ENCODE measurements at places on chromosomes 3 and 15.

GRCh38 chr15:94380798-94381197 lies 149.4 kb downstream of the MCTP2 start:
- no peak for DNase-seq

DNA sequence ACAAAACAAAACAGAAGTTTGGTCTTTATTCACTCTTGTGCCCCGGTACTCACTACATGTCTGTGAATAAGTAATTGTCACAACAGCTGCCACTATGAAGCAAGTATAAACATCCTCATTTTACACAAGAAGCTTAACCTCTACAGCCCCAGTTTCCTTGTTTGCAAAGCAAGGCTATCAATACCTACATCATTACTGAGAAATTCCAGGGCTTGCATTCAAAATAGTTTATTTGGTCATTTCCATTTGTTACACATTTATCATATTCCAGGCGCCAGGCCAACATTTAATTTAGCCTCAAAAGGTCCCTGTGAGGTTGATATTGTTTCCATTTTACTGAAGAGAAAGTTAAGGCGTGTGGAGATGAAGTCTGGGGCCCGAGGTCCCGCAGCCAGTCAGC lies 161.4 kb upstream of the LRTM1 start:
- peak; percentile 14 for DNase-seq

GRCh38 chr3:22361521-22361920 lies 610.5 kb upstream of the ZNF385D start:
- no peak for DNase-seq

DNA sequence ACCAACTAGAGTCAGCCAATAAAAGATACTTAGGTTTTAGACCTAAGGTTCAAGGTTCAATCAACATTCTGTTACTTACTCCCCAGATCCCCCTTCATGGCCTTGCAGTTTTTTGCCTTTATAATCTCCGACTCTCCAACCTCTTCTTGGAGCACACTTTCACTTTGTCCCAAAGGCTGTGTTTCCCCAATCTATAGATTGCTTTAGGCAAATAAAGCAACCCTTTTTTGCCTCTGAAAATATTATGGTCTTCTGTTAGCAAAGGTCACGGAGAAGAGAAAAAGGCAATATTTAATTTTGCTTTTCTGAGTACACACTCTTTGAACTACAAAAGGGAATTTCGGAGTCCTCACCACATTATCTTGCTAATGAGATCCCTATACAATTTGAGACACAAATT lies 268.1 kb downstream of the PLOD2 start:
- DNase-seq = no peak

DNA sequence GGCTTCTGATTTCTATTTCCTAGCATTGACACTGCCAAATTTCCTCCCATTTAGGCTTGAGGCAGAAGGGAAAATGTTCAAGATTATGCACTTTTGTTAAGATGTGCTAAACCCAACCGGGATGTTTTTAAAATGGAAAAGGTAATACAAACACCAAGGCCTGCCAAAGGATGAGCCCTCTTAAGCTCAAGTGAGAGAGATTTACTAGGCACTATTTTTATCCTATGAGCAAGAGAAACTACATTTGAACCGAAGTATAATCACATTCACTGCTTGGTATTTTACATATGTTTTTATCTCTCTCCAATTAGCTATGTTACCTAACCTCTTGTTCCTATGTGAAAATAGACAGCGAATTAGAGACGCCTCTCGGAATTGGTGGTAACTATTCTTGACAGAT lies 295.8 kb downstream of the GABRB3 start:
- DNase-seq = no peak

DNA sequence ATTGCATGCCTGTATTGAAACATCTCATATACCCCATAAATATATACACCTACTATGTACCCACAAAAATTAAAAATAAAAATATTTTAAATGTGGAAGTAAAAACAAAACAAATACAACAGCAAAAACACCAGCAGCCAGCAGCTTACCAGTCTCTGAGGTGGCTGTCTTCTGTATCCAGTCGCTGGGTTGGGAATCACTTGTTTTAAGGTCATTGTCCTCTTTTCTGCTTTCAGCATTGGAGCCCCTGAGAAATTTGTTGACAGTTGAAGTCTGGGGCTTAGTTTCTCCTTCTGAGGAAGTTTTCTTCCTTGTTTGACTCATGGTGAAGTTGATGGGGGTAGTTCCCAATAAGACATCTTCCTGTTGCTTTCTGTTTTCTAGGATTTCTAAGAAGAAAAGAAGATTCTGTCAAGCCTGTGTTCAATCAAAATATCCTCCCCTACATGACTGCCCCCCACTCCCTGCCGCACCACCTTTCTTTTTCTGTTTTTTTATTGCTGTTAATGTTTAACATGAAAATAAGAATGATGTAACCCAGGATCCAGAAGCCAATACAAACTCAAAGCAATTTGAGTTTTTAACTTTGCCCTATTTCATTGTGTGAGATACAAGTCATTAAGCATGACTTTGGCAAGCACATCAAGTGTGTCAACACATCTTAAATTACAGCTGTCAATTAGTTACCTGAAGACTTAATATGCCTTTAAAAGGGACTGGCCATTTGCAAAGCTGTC lies at the start of gene LRRC31:
TSS of gene LRRC31 (minus strand) at position 452 of the 737 bp plus-strand sequence. CDS start at position 324, 128 bp downstream.
- DNase-seq = no peak

GRCh38 chr3:354432-354831 lies 157.9 kb downstream of the CHL1 start:
- DNase-seq = peak; percentile 35

GRCh38 chr3:112856537-112856936 lies 9.9 kb upstream of the CD200R1L start:
- DNase-seq = no peak

DNA sequence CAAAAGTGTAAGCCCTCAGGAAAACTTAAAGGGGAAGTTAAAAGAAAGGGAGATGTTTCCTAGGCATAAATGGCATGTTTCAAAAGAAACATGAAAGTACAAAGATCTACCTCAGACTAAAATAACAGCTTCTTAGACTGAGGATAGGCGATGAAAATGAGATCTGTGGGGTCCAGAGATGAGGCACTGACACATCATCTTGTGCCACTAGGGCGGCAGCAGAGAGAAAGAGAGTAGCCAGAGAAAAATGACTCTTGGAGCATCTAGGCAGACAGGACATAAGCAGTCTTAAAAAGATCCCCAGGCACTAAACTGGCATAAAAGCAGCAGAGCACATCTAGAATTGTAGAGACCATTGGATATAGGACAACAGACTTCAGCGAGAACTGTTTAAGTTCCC lies 42.5 kb upstream of the RFX7 start:
- DNase-seq = no peak

- no peak for DNase-seq
These were observed 211.1 kb upstream of the STT3B start for GRCh38 chr3:31321620-31322019.

DNA sequence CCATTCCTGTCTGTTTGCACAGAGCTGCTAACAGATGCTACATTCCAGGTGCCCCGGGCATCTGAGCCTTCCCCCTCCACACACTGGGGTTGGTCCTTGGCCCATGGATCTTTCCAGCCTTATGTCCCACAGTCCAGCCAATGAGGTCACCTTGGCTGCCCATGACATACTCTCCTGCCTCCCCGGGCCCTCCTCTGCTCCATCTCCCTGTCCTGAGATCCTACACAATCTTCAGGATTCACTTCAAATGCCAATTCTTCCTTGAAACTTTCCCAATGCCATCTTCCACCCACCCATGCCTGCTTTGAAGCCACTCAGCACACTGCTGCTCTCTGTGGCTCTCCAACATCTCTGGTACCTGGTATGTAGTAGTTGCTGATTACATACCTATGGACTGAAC lies 4.3 kb downstream of the CHRNA3 start:
- no peak for DNase-seq

DNA sequence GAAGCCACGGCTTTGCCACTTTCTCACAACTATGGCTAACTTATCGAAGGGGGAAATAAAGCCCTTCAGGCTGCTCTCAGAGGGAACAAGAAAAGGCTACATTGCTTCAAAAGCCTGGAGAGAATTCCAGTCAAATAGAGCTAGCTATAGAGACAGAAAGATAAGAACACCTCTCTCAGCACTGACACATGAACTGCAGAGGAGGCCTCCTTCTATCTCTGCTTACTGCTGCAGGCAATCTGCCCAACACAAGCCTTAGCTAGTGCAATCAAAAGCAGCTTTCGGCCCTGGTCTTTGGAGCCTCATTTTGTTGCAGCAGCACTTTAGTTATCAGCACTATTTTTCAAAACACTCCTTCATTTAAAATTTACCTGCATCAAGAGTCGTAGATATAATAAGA lies 118.4 kb upstream of the ROBO1 start:
- DNase-seq = no peak

DNA sequence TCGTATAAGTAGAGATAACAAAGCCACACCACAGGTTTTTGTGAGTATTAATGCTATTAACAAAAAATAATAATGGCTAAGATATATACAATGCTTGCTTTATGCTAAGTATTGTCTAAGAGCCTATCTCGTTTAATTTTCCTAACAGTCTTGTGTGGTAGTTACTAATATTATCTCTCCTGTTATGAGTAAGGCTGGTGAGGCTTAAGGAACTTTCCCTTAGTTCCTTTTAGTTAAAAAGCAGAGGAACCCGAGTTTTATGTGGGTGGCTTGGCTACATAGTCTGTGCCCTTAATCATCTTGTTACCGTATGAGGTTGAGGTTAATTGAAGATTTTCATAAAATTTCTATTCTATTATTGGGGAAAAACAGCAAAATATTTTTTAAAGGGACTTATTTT lies 218.4 kb downstream of the SOX2 start:
- DNase-seq = no peak

DNA sequence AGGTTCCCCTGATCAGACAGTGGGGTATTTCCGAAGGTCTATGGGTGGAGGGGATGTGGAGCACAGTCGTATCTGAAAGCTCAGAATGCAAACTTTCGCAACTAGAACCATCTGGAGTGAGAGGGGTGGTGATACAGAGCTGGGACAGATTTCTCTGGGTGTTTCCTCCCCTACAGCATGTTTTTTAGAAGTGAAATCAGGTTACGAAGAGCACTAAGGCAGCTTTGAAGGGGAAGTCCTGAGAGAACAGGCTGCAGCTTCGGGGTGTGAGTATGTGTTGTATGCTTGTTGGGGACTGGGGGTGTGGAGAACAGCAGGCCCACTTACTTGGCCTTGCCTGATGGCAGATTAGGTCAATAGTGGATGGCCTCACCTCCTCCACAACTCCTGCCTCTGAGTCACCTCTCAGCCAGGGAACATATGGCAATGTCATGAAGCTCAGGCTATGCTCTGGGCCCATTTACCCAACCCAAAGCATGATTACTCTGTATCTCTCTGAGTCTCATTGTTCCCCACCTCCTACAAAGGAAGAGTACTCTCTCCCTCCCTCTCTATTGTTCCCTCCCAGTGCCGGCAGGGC lies 107.2 kb upstream of the RASGRP1 start:
- peak; percentile 21 for DNase-seq

- DNase-seq = no peak
These were observed 261.4 kb downstream of the ZMAT3 start for GRCh38 chr3:178810181-178810580.

- no peak for DNase-seq
These were observed 28.9 kb downstream of the DENND4A start for GRCh38 chr15:65762914-65763787.

GRCh38 chr3:173584838-173585831 lies 187.6 kb downstream of the NLGN1 start:
- DNase-seq = peak; percentile 39

All from amniotic epithelial cell (primary cell).